ENCODE measurements at places on chromosomes 5 and 9. TPM values are rescaled to one million over a fixed set of nuclear protein-coding genes. Genes with fewer than 3 reads are reported as not detected.
A peak's percentile ranks its signal among the peaks of the same experiment; 100 is the strongest.

GRCh38 chr9:14372437-14373335 lies 58.7 kb upstream of the NFIB start:
- no peak overlapping the region for H3K4me3 ChIP-seq
- H3K27ac ChIP-seq, result no peak overlapping the region
- H3K36me3 ChIP-seq, result no peaks in the 10 kb centered on the region
- H3K27me3 ChIP-seq, result no peaks in the 10 kb centered on the region
- DNase-seq, result no peak

- no peak for DNase-seq
- no peaks in the 10 kb centered on the region for H3K27me3 ChIP-seq
- H3K4me1 ChIP-seq, result peaks cover 26% of the 10 kb centered on the region
- H3K4me3 ChIP-seq, result no peak overlapping the region
- no peaks in the 10 kb centered on the region for H3K36me3 ChIP-seq
Observed at GRCh38 chr9:33137781-33138264, 29.3 kb downstream of the B4GALT1 start.

DNA sequence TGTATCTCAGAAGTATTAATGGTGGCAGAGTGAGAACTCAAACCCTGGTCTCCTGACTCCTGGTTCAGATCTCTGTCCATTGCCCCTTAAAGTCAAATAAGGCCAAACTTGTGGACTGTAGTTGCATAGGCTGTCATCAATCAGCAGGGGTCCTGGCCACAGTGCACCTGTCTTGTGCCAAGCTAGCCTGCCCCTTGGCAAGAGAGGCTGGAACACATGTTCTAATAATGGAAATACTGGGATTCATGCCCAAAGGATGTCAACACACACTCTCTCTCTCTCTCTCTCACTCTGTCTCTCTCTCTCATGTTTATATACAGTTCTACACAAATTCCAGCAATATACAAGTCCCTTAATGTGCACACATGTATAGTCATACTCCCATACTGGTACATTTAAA lies 44.3 kb downstream of the GLRA1 start:
- H3K4me3 ChIP-seq, result no peak overlapping the region
- no peak for DNase-seq
- no peak overlapping the region for H3K27ac ChIP-seq
- H3K4me1 ChIP-seq, result peaks cover 4% of the 10 kb centered on the region
- no peaks in the 10 kb centered on the region for H3K27me3 ChIP-seq

- no peak overlapping the region for H3K27ac ChIP-seq
- no peak for DNase-seq
- H3K4me3 ChIP-seq, result no peak overlapping the region
Observed at GRCh38 chr5:14510880-14511279, 70.7 kb upstream of the OTULINL start.

DNA sequence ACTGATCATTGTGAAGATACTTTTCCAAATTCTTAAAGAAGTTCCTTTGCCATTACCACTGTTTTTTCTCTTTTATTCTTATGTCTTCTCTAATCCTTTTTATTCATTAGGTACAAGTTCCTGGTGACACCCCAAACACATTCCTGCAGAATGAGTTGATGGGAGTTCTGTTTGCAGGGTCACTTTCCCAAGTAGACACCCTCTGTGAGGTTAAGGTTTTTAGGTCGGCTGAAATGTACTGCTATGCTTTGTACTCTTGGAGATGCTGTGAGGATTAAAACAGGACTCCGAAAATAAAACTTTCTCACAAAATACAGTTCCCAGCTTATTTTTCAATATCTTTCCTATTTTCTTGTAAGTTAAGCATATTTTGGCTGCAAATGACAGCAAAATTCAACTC lies 143.3 kb upstream of the TLE4 start:
- no peak overlapping the region for H3K27ac ChIP-seq
- no peak for DNase-seq
- peaks cover 2% of the 10 kb centered on the region for H3K36me3 ChIP-seq
- H3K4me3 ChIP-seq, result no peak overlapping the region

DNA sequence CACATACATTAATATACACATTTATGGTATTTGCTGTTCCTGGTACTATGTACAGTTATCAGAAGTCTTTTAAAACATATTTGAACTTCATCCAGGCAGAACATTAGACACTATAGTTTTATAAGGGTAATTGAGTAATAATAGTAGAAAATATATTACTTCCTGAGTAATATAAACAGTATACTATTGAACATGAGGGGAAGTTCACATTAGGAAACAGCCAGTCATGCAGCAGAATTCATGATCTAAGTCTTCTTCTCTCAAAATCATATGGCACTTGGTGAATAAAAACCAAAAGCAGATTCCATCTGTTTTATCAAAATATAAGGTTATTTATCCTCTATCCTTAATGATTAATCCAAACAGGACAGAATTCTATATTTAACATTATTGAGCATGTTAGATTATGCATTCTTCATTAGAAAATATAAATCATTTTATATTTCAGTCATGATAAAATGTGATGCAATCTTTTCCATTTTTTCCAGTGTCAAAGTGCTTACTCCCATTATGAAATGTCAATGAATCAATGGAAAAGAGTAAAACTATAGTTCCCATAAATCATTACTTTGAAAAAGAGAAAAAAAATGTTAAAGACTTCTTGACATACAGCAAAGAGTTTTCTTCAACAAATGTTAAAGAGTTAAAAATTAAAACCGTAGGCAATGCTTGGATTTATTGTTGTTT lies 584.3 kb upstream of the TUSC1 start:
- no peaks in the 10 kb centered on the region for H3K27me3 ChIP-seq
- no peaks in the 10 kb centered on the region for H3K36me3 ChIP-seq
- H3K4me3 ChIP-seq, result no peak overlapping the region
- H3K4me1 ChIP-seq, result peaks cover 6% of the 10 kb centered on the region
- no peak for DNase-seq
- no peak overlapping the region for H3K27ac ChIP-seq

DNA sequence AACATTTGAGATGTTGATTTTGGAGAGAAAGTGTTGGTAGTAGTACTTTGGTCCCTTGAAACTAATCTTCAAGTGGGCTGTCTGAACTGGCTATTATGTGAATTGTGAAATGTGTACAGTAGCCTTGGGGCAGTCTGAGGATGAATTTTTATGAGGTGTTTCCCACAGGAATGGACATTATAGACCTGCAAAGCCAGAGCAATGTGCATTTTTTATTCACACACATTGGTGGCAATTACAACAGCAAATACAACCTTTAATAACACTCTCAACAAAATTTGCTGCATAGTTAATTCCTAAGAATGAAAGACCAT lies 147.0 kb downstream of the PAM start:
- no peak overlapping the region for H3K27ac ChIP-seq
- H3K36me3 ChIP-seq, result no peaks in the 10 kb centered on the region
- no peaks in the 10 kb centered on the region for H3K27me3 ChIP-seq

DNA sequence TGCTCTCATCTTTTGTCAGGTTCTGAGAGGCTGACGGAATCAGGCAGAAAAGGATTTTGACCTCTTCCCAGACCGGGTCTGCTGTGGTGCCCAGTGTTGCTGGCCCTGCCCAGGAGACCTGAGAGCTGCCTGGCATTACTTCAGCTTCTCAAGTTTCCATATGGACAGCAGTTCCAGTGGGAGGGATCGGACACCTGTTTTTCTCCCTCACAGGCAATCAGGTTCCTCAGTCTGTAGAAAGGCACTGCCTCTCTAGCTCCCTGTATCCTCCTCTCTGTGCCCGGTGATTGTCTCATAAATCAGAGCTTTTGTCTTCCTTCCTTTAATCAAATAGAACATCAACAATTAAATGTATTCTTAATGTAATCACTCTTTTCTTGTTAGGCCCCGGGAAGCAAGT lies 198.7 kb downstream of the SEMA6A start:
- H3K4me3 ChIP-seq, result no peak overlapping the region
- DNase-seq, result no peak

GRCh38 chr5:136242611-136243010 lies 49.6 kb upstream of the SMIM32 start:
- no peaks in the 10 kb centered on the region for H3K36me3 ChIP-seq
- no peak for DNase-seq
- peaks cover 17% of the 10 kb centered on the region for H3K27me3 ChIP-seq
- no peak overlapping the region for H3K27ac ChIP-seq

DNA sequence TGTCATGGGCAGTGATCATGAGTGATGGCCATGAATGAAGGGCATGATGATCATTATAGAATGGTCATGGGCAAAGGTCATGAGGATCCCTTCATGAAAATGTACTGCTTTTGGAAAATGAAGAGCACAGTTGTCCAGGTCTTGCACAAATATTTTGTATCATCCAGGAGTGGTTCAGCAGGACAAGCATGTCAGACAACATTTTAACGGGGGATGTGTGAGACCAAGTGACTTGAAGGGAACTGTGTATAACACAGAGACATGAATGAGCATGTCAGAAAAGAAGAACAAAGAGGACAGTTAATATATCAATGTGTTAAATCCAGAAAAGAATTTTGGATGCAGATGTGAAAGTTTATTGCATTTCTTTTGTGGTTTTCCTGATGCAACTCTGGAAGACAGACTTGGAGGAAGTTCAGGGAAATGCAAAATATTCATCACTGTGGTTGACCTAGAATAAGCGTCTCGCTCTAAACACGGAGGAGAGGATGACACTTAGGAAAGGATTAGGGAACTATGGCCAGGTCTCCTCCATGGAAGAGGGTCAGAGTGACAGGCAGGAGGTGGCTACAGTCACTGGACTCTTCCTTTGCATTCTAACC lies 116.1 kb upstream of the IRX4 start:
- peaks cover 70% of the 10 kb centered on the region for H3K27me3 ChIP-seq
- H3K4me1 ChIP-seq, result peaks cover 2% of the 10 kb centered on the region
- DNase-seq, result no peak
- no peaks in the 10 kb centered on the region for H3K36me3 ChIP-seq
- H3K4me3 ChIP-seq, result no peak overlapping the region
- H3K27ac ChIP-seq, result no peak overlapping the region

- H3K27me3 ChIP-seq, result no peaks in the 10 kb centered on the region
- H3K4me1 ChIP-seq, result peaks cover 34% of the 10 kb centered on the region
- peak overlapping the region; percentile 65 for H3K27ac ChIP-seq
Observed at GRCh38 chr5:6733411-6734242, 20.4 kb downstream of the TENT4A start.

DNA sequence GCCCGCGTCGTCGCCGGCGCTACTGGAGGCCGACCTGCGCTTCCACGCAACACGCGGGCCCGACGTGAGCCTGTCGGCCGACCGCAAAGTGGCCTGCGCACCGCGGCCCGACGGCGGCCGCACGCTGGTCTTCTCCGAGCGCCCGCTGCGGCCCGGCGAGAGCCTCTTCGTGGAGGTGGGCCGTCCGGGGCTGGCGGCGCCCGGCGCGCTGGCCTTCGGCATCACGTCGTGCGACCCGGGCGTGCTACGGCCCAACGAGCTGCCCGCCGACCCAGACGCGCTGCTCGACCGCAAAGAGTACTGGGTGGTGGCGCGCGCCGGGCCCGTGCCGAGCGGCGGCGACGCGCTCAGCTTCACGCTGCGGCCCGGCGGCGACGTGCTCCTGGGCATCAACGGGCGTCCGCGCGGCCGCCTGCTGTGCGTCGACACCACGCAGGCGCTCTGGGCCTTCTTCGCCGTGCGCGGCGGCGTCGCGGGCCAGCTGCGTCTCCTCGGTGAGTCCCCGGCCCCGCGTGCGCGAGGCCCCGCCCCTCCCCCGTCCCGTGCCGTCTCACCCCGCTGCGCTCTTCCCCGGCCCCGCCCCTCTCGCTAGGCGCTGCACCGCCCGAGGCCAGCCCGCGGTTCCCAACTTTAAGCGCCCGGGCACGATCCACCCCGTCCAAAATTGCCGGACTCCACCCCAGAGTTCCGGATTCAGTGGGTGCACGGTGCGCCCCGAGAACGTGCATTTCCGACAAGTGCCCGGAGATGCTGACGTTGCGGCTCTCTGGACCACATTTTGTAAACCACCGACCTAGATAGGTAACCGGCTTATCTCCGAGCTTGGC lies 42.8 kb downstream of the NEURL1B start:
- DNase-seq, result no peak
- no peak overlapping the region for H3K27ac ChIP-seq
- no peaks in the 10 kb centered on the region for H3K4me1 ChIP-seq
- H3K27me3 ChIP-seq, result peaks cover 46% of the 10 kb centered on the region
- peaks cover 10% of the 10 kb centered on the region for H3K36me3 ChIP-seq

GRCh38 chr9:38690574-38690973 lies 29.4 kb downstream of the FAM240B start:
- no peaks in the 10 kb centered on the region for H3K36me3 ChIP-seq
- no peak overlapping the region for H3K27ac ChIP-seq
- H3K4me3 ChIP-seq, result no peak overlapping the region

GRCh38 chr5:88480245-88480644 lies 211.6 kb upstream of the TMEM161B start:
- peak overlapping the region; percentile 73 for H3K27ac ChIP-seq
- H3K36me3 ChIP-seq, result no peaks in the 10 kb centered on the region
- H3K27me3 ChIP-seq, result peaks cover 4% of the 10 kb centered on the region
- H3K4me1 ChIP-seq, result peaks cover 27% of the 10 kb centered on the region
- no peak for DNase-seq
- H3K4me3 ChIP-seq, result peak overlapping the region; percentile 0

DNA sequence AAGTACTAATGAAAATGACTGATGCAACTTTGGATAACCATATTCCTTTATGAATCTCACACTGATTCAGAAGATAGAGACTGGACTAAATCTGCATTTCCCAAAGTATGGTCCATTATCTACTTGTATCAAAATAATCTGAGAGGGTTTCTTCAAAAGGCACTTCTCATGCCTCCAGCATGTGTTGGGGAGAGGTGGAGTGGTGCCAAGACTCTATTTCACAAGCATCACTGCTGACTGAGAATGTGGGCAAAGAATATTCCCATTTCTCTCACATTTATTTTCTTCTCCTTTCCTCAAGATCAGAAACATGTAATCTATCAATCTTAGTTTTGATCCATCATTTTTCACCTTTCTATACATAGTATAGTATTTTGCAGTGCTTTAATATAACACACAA lies 135.4 kb downstream of the GABRB2 start:
- H3K36me3 ChIP-seq, result no peaks in the 10 kb centered on the region
- H3K27ac ChIP-seq, result no peak overlapping the region
- no peak overlapping the region for H3K4me3 ChIP-seq

- no peak overlapping the region for H3K27ac ChIP-seq
- no peak overlapping the region for H3K4me3 ChIP-seq
- H3K27me3 ChIP-seq, result no peaks in the 10 kb centered on the region
- H3K4me1 ChIP-seq, result no peaks in the 10 kb centered on the region
- H3K36me3 ChIP-seq, result peaks cover 20% of the 10 kb centered on the region
Observed at GRCh38 chr9:137357166-137357565, 55.1 kb upstream of the NRARP start.

TRIM41 gene
- total RNA-seq, result 37.4 TPM

CA9 gene
- 0.31 TPM for total RNA-seq

NTRK2 gene
- total RNA-seq, result 4.7 TPM

ITK gene
- total RNA-seq, result not detected

IL3 gene
- not detected for total RNA-seq

GAS1 gene
- total RNA-seq, result 4.0 TPM

THBS4 gene
- total RNA-seq, result 5.6 TPM

SCGB3A2 gene
- not detected for total RNA-seq

HOMER1 gene
- 29.3 TPM for total RNA-seq

Measured in progenitor cell of endocrine pancreas (in vitro differentiated cells).